Bladder microvascular endothelial cell (primary cell): ENCODE measurements at places on chromosomes 1 and 21. TPM values are rescaled to one million over a fixed set of nuclear protein-coding genes. Genes with fewer than 3 reads are reported as not detected.

SPRR2E gene
- not detected in 2 replicates for total RNA-seq

CYP4A11 gene
- not detected in 2 replicates for total RNA-seq

GPX7 gene
- 7.0 and 15.4 TPM in 2 replicates for total RNA-seq

NHLH1 gene
- total RNA-seq: 0.06 TPM in 1 of 2 replicates, not detected in the other

DRAXIN gene
- 0.32 and 0.69 TPM in 2 replicates for total RNA-seq

RGS5 gene
- total RNA-seq: 2.3 and 2.6 TPM in 2 replicates

ANGPTL7 gene
- 0.16 TPM in 1 of 2 replicates, not detected in the other for total RNA-seq

UBIAD1 gene
- total RNA-seq: 6.5 and 22.2 TPM in 2 replicates

FCRL2 gene
- total RNA-seq: not detected in 2 replicates

SHISAL2A gene
- total RNA-seq: not detected in 2 replicates

LRRIQ3 gene
- total RNA-seq: 0.16 and 0.38 TPM in 2 replicates

APOBEC4 gene
- total RNA-seq: not detected in 2 replicates

PCBP3 gene
- 0.16 and 0.50 TPM in 2 replicates for total RNA-seq

PLPP3 gene
- total RNA-seq: 11.5 and 35.7 TPM in 2 replicates

ADCY10 gene
- total RNA-seq: under 0.01 TPM in 2 replicates

HFM1 gene
- total RNA-seq: 0.19 and 0.32 TPM in 2 replicates

CATSPERE gene
- total RNA-seq: 0.65 and 1.3 TPM in 2 replicates

DOP1B gene
- 3.6 and 6.3 TPM in 2 replicates for total RNA-seq

ADAMTSL4 gene
- under 0.01 and 0.44 TPM in 2 replicates for total RNA-seq

UBL4B gene
- not detected in 2 replicates for total RNA-seq
